ENCODE measurements at places on chromosomes 2 and 18.

DNA sequence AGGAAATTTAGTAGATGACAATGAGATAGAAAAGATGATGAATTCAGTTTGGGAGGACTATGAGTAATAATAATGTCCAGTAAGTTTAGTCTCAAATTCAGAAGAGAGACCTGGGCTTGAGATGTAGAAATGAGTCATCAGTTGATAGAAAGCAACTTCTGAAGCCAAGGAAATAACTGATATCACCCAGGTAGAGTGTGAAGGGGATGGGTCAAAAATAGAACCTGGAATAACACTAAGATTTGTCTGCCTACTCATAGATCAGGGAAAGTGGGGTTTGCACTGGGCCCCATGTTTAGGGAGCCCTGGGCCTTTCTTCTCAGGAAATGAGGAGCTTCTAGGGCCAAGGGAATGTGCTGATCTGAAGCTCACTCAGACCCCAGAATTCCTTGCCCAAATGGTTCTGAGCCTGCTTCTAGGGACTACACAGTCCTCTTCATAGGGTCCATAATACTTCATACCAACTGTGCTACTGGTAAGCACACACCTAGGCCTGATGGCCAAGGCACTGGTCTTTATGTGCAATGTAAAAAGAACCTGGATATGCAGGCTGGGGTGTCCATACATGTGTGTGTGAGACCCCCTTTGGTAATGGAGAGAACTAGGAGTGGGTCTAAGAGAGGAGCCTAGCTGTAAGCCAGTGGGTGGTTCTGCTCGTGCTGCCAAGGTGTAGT, 141.2 kb downstream of the IKZF2 start:
- no peak for DNase-seq
- peaks cover 3% of the 10 kb centered on the region for H3K36me3 ChIP-seq
- H3K27me3 ChIP-seq = no peaks in the 10 kb centered on the region
- no peak overlapping the region for H3K4me3 ChIP-seq

DNA sequence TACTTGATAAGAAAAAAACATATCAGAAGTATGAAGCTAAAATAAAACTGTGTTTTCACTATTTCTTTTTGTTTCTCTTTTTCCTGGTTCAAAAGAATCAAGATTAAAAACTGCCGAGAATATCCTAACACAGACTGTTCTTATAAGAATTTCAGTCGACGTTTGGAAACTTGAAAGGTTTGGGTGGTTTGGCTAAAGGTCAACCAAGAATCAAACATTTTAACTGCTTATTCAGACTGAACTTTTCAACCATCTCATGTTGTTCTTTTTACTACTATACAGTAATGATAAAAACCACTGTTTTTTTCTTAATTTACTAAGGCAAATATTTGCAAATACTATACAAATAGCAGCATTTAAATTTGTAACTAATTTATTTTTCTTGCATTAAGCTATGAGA, 308.5 kb upstream of the TFPI start:
- H3K4me1 ChIP-seq = no peaks in the 10 kb centered on the region
- no peak overlapping the region for H3K27ac ChIP-seq
- H3K4me3 ChIP-seq = no peak overlapping the region
- no peaks in the 10 kb centered on the region for H3K27me3 ChIP-seq
- H3K36me3 ChIP-seq = no peaks in the 10 kb centered on the region

DNA sequence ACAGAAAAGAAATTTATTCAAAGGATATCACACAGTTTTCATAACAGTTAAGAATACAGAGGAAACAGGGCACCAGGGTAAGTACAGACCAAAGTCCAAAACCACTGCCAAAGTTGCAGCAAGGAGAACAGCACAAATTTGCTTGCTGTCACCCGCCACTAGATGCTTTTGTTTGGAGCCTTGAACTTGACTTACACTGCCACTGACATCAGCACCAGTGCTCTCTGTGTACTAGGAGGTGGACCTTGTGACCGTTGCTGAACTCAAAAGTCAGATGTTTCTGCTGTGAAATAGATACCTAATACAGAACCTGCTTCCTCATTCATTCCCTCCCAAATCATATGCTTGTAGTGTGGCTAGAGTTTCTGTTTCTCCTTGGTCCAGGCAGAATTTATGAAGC, 578.3 kb upstream of the TMEFF2 start:
- no peak overlapping the region for H3K4me3 ChIP-seq
- H3K36me3 ChIP-seq = no peaks in the 10 kb centered on the region
- H3K27me3 ChIP-seq = no peaks in the 10 kb centered on the region
- no peak overlapping the region for H3K27ac ChIP-seq
- no peaks in the 10 kb centered on the region for H3K4me1 ChIP-seq

DNA sequence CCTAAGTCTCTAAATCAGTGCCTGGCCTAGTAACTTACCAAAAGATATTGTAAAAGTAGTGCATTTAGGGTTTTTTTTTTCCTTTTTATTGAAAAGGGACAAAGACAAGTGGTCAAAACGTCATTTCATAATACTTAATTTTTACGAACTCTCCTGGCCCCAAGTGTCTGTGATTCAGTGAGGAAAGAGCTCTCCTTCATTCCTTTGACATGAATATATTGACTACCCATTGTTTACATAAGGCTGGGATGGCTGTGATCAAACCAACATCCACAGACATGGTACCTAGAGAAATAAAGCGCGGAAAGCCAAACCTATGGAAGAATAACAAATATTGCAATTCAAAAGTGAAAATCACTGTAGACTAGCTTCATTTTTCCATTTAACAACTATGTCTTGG, 198.4 kb downstream of the BABAM2 start:
- no peak for DNase-seq
- H3K4me3 ChIP-seq = no peak overlapping the region
- H3K36me3 ChIP-seq = no peaks in the 10 kb centered on the region

DNA sequence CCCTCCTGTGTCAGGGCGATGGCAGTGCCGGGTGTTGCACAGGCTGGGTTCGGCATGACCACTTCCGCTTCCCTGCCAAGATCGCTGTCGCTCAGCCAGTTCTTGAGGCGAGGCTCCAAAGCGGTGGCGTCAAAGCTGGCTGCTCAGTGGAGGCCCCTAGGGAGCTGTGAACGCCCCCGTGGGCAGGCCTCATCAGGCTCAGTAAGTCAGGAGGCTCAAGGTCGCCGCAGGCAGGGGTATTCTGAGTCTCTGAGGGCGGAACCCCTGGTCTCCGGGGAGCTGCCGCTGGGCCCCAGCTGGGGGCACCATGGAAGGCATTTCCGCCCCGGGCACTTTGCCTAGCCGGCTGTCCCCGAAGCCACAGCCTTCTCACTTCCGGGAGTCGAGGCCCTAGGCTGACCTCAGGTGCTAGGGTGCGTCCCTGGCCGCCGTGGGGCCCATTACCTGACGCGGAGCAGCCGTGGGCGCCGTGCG, 210.4 kb downstream of the SOCS6 start:
- DNase-seq = no peak
- H3K27ac ChIP-seq = no peak overlapping the region
- no peaks in the 10 kb centered on the region for H3K27me3 ChIP-seq
- no peaks in the 10 kb centered on the region for H3K36me3 ChIP-seq

DNA sequence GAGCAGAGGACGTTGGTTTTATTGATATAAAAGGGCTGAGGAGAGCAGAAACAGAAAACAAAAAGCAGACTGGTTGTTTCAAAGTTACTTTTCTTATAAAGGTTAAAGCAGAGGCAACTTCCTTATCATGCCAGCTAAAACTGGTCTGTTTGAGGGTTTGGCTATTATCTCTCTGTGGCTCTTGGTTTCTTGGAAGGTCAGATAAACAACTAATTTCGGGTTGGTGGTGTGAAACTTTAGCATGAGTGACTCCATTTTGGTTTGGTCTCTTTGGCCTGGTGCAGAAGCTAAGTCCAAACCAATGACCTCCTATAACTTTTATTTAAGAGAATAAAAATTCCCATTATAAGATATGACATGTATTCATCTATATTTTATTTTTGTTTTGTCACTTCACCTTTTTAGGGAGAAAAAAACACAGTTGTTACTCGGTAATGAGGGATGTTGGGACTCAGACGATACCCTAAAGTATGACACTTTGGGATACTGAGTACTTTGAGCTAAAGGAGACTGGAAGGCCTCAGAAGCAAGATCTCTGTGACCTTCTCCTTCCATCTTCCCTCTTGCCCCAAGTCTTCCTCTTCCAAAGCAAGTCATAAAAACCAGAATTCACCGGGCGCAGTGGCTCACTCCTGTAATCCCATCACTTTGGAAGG, 23.3 kb downstream of the TNFAIP6 start:
- H3K36me3 ChIP-seq = no peaks in the 10 kb centered on the region
- H3K27me3 ChIP-seq = no peaks in the 10 kb centered on the region
- no peaks in the 10 kb centered on the region for H3K4me1 ChIP-seq

- no peaks in the 10 kb centered on the region for H3K4me1 ChIP-seq
- no peaks in the 10 kb centered on the region for H3K36me3 ChIP-seq
- H3K27ac ChIP-seq = no peak overlapping the region
- no peak for DNase-seq
- no peak overlapping the region for H3K4me3 ChIP-seq
Observed at GRCh38 chr2:144097440-144098225, 422.3 kb downstream of the ZEB2 start.

DNA sequence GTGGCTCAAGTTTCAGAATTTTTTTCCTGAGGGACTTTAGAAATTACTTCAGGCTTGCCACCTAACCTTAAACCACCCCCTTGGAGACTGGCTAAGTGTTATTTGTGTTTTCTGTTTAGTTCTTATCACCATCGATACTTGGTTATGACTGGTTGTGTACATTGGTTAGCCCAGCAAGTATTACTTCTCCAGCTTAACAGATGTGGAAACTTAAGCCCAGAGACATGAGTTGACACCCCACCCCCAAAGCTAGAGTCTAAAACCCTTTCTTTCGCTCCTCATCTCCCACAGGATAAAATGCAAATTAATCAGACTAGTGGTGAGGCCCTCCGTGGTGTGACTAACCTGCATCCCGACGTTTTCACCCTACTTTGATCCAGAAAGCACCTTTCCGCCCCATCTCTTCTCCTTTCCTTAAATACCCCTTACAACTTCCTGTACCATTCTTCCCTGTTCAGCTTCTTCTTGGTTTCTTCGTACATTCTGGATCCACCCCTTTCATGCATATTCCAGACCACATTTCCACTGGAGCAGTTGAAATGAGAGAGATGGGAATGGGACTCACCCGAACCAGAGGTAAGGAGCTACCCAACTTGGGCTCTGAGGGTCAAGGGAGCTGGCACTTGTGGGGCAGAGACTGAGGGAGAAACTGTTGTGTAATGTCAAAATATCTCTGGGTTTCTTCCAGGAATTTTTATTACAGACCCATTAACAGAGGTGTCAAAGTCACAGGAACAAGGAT, 819 bp upstream of the MAP3K2 start:
- peak overlapping the region; percentile 20 for H3K4me3 ChIP-seq
- peak overlapping the region; percentile 85 for H3K27ac ChIP-seq
- peaks cover 3% of the 10 kb centered on the region for H3K4me1 ChIP-seq
- H3K36me3 ChIP-seq = no peaks in the 10 kb centered on the region

- no peak overlapping the region for H3K4me3 ChIP-seq
- no peaks in the 10 kb centered on the region for H3K36me3 ChIP-seq
- DNase-seq = no peak
- H3K27ac ChIP-seq = no peak overlapping the region
- H3K4me1 ChIP-seq = no peaks in the 10 kb centered on the region
- H3K27me3 ChIP-seq = no peaks in the 10 kb centered on the region
Observed at GRCh38 chr18:46672062-46672970, 15.3 kb upstream of the LOXHD1 start.

DNA sequence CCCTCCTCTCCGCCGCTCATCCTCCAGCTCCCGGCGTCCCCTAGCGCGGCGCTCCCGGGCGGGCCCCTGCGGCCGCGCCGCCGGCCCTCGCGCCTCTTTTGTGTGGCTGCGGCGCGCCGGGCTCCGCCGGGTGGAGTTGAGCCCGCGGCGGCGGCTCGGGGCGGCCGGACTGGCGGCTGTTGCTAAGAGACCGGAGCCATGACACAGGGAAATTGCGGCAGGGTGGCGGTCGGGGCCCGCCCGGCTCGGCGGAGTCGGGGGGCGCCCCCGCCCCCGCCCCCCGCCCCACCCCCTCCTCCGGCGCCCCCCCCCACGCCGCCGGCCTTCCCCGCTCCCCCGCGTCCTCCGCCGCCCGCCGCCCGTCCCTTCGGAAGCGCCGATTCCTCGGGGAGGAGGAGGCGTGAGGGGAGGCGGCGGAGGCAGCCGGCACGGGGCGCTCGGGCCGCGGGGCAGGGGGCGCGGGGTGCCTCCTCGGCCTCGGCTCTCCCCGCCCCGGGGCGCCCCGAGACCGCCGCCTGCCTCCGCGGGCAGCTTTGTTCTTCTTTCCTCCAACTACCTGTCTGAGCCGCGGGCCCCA, at the start of gene TMEM200C:
Gene TMEM200C, minus strand, starts transcription at position 224 of the 577 bp plus-strand sequence. CDS start 3,459 bp downstream, outside the sequence.
- H3K27ac ChIP-seq = no peak within 1 kb of the TSS
- no peaks in the 10 kb centered on the region for H3K4me1 ChIP-seq
- DNase-seq = no peak
- no peaks in the 10 kb centered on the region for H3K36me3 ChIP-seq
- no peaks in the 10 kb centered on the region for H3K27me3 ChIP-seq

DNA sequence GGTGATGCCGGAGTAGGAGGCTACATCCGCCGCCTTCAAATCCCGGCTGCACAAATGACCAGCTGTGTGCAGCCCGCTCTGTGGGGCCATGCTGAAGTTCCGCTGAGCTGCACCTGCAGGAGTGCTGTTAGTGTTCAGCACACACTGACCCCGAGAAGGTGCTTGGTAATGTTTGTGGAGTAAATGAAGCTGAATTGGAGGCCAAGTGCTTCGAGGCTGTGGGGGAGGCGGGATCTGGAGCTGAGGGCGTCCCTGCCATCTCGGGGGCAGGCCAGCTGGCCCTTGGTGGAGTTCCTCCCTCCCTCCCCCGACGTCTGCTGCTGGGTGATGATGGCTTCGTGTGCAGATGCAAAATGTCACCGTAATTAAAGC, 23.2 kb downstream of the KCNF1 start:
- DNase-seq = no peak
- H3K27me3 ChIP-seq = no peaks in the 10 kb centered on the region
- no peaks in the 10 kb centered on the region for H3K4me1 ChIP-seq
- H3K4me3 ChIP-seq = no peak overlapping the region

DNA sequence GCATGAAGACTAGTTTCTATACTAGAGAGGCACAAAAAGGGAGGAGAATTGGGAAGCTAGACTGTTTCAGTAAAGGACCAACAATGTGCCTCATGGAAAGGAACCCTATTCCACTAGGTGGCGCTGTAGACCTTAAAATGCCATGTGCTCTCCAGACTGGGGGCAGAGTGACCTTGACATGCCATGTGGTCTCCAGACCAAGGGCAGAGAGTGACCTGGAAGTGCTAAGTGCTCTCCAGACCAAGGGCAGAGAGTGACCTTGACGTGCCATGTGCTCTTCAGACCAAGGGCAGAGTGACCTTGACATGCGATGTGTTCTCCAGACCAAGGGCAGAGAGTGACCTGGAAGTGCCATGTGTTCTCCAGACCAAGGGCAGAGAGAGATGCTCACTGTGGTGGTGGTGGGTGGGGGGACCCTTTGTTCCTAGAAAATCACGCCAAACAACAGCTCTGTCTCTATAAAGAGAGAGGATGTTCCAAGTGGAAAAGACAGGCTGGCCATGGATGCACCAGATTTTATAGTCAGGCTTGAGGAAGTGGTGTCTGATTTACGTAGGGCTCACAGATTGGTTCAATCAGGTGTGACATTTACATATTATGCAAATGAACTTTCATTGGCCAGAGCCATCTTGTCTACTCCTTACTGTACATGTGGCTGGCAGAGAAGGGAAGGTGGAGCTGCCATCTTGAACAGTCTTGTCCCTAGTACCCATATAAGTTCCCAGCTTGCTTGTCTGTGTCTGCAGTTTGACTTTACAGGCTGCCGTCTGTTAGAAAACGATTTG, 344.0 kb upstream of the DDX18 start:
- no peaks in the 10 kb centered on the region for H3K36me3 ChIP-seq
- no peak overlapping the region for H3K4me3 ChIP-seq
- H3K27ac ChIP-seq = no peak overlapping the region

GRCh38 chr18:4004183-4004829, 450.8 kb downstream of the DLGAP1 start:
- H3K36me3 ChIP-seq = no peaks in the 10 kb centered on the region
- no peak overlapping the region for H3K27ac ChIP-seq
- H3K4me1 ChIP-seq = peaks cover 3% of the 10 kb centered on the region
- H3K27me3 ChIP-seq = no peaks in the 10 kb centered on the region
- DNase-seq = no peak
